BJ (cell line): ENCODE measurements at places on chromosomes 2 and 18.

- no peak for DNase-seq
Measured at GRCh38 chr2:203097735-203098134, 83.1 kb downstream of the NBEAL1 start.

DNA sequence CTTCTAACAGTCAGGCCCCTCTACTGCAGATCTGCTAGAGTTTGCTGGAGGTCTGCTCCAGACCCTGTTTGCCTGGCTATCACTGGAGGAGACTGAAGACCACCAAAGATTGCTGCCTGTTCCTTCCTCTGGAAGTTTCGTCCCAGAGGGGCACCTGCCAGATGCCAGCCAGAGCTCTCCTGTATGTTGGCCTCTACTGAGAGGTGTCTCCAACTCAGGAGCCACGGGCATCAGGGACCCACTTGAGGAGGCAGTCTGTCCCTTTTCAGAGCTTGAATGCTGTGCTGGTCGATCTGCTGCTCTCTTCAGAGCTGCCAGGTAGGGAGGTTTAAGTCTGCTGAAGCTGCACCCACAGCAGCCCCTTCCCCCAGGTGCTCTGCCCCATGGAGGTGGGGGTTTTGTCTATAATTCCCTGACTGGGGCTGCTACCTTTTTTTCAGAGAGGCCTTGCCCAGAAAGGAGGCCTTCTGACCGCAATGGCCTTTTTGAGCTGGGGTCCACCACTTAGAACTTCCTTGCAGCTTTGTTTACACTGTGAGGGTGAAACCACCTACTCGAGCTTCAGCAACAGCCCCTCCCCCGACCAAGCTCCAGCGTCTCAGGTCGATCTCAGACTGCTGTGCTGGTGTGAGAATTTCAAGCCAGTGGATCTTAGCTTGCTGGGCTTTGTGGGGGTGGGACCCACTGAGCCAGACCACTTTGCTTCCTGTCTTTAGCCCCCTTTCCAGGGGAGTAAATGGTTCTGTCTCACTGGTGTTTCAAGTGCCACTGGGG is 566.0 kb downstream of the NR4A2 start:
- DNase-seq = no peak

- no peak for DNase-seq
Measured at GRCh38 chr2:171228826-171229225, 68.1 kb upstream of the TLK1 start.

- no peak for DNase-seq
Measured at GRCh38 chr18:31245820-31246219, 72.1 kb upstream of the DSG1 start.

GRCh38 chr2:126699716-126700581 is 44.0 kb downstream of the GYPC start:
- DNase-seq = no peak

GRCh38 chr18:58566556-58567292 is 62.2 kb downstream of the ALPK2 start:
- no peak for DNase-seq

DNA sequence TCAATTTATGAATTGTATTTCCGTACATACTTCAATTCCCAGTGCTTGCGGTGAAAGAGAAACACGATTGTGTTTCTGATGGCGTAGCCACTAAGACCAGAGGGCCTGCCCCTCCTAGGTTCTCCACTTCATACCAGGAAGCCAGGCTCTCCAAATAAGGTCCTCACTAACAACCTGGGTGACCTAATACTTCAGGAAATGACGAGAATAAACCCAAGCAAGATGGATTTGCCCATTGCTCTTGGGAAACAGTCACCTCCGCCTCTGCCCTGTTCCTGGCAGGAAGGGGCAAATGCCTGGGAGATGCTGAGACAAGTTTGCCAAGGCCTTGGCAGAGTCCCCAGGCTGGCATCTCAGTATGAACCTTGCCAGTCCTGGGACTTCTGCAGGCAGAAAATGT is 41.8 kb downstream of the TTC32 start:
- no peak for DNase-seq

GRCh38 chr18:9918016-9918680 is 4.3 kb downstream of the VAPA start:
- DNase-seq = no peak

GRCh38 chr2:98731894-98732349 is 990 bp upstream of the MGAT4A start:
- DNase-seq = no peak

DNA sequence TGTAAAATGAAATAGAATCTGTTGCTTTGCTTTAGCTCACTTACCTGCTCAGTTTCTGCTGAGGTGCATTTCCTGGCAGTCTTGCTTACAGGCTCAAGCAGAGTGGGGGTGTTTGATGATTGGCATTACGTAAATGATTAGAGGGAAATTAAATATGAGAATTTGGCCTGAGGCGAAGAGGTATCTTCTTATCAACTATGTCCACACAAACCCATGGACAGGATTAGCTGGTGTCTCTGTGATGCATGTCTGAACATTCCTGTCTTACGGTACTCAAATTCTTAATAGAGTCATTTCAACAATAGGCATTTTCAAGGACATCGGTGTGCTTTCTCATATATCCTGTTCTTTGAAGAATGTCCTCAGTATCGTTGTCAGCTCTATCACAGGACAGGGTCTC is 102.1 kb downstream of the PRPF40A start:
- DNase-seq = no peak

DNA sequence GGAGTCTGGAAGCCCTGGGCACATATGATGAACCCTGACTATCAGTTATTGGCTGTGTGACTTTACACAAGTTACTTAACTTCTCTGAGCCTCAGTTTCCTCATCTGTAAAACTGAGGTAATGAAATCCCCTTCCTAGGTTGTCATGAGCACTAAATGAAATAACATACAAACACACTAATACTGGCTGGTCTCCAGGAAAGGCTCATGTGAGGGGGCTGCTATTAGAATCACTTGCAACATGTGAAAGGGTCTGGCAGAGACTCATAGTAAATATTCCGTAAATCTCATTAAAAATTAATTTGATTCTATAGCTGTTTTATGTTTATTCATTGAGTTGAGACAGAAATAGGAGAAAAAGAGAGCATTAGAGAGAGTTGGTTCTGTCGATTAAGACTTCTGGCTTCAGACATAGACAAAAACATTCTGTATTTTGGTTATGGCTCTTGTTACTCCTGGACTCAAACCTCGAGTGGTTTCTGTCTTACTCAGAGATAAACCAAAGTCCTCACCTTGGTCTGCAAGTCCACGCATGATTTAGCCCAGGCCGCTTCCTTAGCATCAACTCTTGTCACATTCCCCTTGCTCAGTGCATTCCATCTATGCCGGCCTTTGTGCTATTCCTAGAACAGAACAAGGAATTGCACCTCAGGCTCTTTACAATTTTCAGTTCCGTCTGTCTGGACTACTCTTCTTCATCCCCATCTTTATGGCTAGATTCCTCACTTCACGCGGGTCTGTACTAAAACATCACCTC is 139.1 kb downstream of the NXPH2 start:
- no peak for DNase-seq

- DNase-seq = no peak
Measured at GRCh38 chr2:122023059-122023864, 267.8 kb downstream of the TSN start.

GRCh38 chr18:46246101-46246500 is 141.9 kb downstream of the HAUS1 start:
- no peak for DNase-seq

DNA sequence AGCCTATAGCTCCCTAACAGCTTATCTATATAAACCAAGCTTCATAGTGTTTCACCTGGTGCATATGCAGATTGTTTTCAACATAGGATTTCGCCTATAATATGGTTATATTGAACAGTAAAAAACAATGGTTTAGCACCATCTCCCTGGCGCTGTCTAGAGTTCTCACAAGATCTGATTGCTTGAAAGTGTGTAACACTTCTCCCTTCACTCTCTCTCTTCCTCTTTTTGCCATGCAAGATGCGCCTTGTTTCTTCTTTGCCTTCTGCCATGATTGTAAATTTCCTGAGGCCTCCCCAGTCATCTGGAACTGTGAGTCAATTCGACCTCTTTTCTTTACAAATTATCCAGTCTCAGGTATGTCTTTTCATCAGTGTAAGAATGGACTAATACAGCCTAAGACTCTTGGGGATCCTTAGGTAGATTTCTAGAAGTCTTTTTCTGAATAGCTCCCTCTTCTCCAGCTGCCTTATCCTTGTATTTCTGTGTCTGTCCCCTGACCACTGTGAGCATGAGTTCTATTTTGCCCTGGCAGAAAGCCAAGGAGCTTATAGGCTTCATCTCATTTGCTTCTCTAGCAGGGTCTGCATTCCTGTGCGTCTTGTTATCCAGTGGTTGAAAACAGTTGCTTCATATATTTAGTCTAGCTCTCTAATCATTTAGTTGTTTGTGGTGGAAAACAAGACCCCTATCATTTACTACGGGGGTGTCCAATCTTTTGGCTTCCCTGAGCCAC is 401.6 kb downstream of the GPD2 start:
- DNase-seq = no peak

DNA sequence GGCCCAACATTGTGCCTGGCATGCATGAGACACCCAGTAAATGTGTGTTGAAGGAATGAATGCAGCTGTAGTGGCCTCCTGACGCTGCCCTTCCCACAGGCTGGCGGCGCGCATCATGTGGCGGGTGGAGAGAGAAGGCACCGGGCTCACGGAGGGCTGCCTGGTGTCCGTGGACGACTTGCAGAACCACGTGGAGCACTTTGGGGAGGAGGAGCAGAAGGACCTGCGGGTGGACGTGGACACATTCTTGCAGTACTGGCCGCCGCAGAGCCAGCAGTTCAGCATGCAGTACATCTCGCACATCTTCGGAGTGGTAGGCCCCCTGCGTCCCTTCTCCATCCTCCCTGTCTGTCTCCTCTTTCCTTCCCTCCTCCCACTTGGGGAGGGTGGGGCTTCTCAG is 20.1 kb downstream of the SMYD1 start:
- no peak for DNase-seq

DNA sequence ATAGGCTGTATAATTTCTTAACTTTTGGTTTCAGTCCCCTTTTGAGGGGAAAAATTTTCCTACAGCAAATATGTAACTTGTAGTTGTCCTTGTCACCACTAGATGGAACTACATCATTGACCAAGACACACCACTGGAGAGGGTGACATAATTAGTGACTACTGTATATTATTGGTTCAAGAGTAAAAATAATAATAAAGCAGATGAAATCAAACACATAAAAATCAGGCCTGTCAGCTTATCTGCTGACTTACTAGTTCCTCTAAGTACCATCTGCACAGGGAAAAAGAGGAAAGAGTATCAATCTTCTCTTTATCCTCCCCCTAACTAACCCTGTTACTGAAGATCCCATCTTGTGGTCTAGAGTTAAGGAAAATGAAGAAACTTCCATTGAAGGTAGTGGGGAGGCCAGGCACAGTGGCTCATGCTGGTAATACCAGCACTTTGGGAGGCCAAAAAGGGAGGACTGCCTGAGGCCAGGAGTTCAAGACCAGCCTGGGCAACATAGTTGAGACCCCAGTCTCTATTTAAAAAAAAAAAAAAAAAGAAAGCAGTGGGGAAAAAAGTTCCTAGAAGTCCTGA is 29.6 kb upstream of the ENOSF1 start:
- DNase-seq = peak; percentile 3

- no peak for DNase-seq
Measured at GRCh38 chr18:13612196-13612997, 114.0 kb downstream of the FAM210A start.

DNA sequence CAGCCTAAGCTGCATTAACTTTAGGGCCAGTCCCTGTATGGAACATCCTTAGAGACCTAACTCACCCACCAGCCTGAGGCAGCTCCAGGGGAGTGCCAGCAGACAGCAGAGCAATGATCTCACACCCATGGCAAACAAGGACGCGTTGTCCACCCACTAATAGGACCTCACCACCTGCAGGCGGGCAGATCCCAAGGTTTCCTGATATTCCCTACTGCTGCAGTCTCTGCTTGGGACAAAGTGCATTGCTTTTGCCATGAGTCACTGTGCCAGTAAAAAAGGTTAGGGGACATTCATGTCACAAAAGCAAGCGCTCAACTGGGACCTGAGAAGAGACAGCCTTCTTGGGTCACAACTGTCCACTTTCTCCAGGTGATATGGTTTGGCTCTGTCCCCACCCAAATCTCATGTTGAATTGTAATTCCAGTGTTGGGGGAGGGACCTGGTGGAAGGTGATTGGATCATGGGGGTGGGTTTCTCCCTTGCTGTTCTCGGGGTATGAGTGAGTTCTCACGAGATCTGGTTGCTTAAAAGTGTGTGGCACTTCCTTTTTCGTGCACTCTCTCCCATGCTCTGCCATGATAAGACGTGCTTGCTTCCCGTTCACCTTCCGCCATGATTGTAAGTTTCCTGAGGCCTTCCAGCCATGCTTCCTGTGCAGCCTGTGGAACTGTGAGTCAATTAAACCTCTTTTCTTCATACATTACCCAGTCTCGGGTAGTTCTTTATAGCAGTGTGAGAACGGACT is 160.2 kb downstream of the MIB1 start:
- no peak for DNase-seq

- DNase-seq = no peak
Measured at GRCh38 chr2:149002378-149002890, 36.1 kb upstream of the LYPD6B start.

GRCh38 chr2:48560546-48561209 is 30.7 kb downstream of the STON1 start:
- DNase-seq = no peak

GRCh38 chr2:46331109-46331766 is 34.0 kb downstream of the EPAS1 start:
- DNase-seq = peak; percentile 27

DNA sequence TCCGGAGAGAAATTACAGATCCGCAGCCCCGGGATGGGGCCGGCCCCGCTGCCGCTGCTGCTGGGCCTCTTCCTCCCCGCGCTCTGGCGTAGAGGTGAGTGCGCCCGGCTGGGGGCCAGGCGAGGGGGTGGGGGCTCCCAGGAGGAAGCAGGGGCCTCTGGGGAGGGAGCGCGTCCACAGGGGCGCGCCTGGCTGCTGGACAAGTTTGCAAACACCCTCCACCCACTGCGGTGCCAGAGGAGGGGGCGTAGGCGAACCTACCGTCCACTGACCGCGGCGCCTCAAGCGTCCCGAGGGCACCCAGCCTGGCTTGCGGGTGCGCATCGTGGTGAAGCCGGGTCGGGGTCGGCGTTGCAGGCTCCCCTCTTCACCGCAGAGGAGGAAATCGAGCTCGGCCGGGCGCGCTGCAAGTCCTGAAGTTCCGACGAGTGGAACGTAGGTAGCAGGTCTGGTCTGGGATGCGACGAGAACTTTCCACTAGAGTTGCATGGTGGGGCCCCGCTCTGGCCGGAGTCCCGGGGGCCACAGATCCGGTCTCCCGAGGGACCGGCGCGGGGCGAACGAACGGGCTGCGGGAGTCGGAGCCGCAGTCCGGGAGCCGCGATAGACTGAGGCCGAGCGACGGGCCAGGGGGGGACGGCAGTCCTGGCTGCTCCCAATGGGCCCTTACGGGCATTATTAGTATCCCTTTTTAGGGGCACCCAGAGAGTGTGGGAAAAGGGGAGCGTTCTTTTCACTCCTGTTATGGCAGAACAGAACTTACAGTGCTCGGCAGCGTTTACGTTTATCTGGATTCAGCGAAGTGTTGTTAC is 502 bp downstream of the MERTK start:
- no peak for DNase-seq

DNA sequence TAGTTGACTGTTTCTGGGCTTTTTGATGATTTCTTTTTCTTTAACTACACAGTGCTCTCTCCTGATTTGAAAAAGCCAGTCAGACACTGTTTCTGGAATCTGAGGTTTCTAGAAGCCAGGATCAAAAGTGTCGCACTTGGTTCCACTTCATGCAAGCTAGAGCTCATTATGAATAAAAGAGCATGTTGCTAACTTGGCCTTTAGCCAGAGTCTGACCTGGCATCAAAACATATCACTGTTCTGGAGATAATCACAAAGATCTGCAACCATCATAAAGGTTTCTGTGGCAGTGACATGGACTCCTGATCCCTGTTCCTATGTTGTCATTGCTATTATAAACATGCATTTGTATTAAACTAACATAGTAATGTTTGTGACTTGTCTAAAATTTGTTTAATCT is 76.1 kb upstream of the MAPRE2 start:
- no peak for DNase-seq
